ENCODE measurements at places on chromosomes 12 and 14.

DNA sequence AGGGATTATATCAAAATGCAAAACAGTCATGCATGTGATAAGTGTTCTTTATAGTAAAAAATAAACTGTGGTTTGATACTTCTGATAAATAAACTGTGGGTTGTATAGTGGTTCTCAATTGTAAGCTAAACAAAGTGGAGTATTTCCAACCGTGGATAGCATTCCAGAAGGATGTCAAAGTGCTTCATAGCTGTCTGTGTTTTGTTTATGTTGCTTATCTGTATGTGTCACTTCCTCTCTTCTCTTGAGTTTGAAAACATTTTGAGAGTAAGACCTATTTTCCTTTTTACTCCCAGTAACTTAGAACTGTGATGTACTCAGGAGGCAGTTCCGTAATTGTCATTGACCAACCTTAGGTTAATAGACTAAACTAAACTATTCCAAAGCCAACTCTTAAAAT lies 415.8 kb downstream of the TMTC2 start:
- DNase-seq = no peak

DNA sequence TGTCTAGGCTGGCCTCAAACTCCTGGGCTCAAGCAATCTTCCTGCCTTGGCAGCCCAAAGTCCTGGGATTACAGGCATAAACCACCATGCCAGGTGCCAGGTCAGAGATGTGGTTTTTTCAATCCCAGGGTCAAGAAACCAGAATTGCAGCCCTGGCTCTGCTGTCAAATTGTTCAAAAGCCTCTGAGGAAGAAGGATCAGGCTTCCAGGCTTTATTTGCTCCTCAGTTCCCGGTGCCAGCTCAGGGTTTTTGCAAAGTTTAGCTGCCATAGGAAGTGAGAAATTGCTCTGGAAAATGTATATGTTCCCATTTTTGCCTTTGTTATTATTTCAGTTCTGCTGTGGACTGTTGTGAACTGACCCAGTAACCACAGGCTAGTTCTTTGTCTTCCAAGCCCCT lies 28.7 kb downstream of the WNT5B start:
- DNase-seq = no peak

- no peak for DNase-seq
Observed at GRCh38 chr14:89750908-89751392, 203.6 kb downstream of the EFCAB11 start.

GRCh38 chr14:98960617-98961013 lies 311.4 kb downstream of the BCL11B start:
- DNase-seq = no peak

- DNase-seq = no peak
Observed at GRCh38 chr12:82663893-82664292, 22.8 kb upstream of the TMTC2 start.

DNA sequence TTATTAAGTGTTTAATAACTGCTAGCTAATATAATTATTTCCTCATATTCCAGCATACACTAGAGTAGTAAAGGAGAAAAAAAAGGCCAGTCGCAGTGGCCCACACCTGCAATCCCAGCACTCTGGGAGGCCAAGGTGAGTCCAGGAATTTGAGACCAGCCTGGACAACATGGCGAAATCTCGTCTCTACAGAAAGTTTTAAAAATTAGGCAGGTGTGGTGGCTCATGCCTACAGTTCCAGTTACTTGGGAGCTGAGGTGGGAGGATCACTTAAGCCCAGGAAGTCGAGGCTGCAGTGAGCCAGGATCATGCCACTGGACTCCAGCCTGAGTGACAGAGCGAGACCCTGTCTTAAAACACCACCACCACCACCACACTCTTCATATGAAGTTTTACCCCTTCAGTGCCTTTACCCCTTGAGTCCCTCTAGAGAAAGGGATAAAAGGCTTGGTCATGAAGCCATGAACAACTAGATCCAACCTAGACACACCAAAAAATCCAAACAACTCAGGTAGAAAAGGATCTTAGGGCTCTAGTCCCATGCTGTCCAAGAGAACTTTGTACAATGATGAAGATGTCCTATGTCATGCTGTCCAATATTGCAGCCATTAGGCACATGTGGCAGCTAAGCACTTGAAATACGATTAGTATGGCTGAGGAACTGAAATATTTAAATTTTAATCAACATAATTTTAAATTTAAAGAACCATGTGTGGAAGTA lies 29.6 kb downstream of the ATXN2 start:
- DNase-seq = no peak

- peak; percentile 76 for DNase-seq
Observed at GRCh38 chr14:59342516-59343484, 122.4 kb downstream of the GPR135 start.

GRCh38 chr14:105876158-105876557 lies 349.8 kb downstream of the TMEM121 start:
- no peak for DNase-seq

DNA sequence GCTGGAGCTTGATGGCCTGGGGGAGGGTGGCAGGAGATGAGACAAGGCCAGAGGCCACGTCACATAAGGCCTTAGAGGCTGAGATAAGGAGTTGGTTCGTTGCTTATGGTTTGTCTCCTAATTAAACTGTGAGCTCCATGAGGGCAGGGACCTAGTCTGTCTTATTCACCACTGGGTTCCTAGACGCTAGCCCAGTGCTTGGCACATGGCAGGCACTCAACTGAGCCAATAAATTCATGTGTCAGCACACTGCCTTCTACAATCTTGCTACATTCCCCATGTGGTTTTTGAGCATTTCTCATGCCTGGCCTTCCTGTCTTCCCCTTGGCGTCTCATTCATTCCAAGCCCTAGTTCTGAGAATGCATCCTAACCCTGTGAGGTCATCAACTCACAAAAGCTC lies 92.5 kb upstream of the MED13L start:
- no peak for DNase-seq

DNA sequence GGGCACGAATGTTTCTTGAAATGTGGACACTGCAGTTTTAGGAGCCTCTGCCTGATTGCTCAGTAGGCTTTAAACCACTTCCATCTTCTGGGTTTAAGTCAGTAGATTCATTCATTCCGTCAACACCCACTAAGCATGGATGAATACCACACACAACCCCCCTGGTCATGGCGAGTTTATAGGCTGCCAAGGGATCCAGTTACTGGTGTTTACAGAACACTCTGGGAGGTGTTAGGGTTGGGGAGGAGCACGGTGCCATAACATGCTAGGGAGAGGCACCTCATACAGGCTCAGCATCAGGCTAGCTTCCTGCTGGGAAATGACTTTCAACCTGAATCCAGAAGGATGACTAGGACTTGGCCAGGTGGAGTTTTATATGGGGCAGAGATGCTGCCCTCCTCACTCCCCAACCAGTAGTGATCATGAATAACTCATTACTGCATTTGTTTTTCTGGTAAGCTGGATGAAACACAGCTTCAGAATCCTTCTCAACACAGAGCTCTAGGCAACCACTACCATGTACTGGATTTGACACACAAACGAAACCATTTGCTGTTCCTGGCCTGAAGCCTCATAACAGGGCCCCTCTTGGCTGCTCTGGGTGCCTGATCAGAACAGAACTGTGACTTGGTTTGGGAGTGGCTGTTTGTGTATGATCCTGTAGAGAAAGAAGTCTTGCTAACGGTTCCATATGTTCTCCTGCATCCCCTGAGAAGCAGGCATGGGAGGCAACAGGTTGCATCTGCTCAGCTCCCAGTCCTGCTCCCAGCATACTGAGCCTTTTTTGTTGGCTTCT lies 47.9 kb downstream of the FBXW8 start:
- DNase-seq = no peak

DNA sequence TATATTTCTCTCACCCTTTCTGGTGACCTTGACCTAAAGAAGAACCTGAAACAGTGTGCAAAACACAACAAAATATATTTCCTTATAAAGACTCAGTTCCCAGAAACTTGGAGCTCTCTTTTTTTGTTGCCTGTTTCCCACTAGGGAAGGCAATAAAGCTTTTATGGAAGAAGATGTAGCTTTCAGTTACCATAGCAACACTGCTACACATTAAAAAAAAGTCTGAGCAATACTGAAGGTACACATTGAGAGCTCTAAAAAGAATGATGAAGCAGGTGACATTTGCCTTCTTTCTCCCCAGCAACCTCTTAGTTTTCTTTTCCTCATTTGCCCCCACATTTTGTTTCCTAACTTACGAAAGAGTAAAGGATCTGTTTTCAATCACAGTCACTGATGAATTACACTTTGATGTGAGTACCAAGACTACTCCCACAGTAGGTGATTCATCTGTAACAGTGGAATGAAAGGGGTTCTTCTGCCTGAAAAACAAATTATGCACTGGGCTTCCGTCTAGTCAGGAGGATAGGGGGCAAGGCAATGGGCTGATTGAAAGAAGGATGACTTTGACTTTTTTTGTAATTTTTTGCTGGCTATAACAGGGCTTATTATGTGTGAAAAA lies 1.1 kb upstream of the CATSPERB start:
- no peak for DNase-seq

DNA sequence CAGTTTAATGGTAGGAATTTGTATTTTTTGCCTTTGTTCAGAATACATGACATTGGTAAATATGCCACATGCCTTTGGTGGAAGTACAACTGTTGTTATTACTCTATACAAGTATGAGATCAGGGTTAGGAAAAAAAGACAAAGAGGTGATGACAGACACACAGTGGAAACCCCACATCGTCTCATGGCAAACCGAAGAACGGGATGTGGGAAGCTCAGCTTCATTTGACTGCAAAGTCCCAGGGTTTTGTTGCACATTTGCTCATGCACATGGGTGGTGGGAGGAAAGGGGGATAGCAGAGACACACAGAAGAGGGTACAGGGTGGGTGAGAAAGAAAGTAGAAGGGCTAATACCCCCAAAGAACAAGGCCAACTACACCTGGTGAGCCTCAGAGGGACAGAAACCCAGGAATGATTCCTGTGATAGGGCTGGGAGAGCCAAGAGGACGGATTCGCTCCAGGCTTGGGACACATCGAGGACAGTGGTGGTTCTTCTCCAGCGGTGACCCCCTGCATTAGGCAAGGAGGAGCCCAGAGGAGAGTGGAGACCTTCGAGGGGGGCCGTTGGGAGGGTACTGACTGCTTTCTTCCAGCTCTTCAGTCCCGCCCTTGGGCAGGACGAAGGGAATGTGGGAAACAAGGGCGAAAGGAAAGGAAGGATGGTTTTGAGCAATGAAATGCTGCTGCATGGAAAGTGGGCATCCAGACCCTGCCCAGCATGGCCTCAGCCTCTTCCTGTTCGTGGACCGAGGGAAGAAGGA lies 8.1 kb downstream of the VAMP1 start:
- DNase-seq = no peak

GRCh38 chr12:3366451-3367110 lies 124.4 kb upstream of the PRMT8 start:
- DNase-seq = no peak

- DNase-seq = peak; percentile 60
Observed at GRCh38 chr12:12171991-12172511, 94.8 kb downstream of the LRP6 start.

DNA sequence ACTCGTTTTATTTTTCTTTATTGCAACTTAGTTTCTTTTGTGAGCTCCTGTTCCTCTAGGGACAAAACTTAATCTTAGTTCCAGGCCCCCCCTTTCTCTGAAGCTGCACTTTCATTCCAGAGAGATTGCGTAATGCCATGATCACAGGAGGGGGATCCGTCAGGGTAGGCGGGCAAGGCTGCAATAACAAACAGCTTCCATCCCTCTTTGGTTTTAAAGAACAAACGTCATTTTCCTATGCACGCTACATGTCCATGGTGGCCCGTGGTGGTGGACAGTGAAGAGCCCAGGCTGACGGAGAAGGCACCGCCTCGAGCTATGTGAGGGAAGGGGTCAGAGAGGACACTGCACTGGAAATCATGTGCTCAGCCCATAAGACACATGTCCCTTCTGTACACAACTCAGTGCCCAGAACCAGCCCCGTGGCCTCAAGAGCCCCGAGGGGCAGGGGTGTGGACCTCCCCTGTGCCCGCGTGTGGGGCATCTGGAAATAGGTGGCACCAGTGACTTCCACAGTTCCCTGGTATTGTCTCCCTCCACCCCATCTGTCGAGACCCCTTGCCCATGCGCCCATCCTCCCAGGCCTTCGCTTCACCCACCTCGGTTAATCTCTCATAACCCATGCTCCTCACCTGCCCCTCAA lies 161.4 kb downstream of the ADGRD1 start:
- no peak for DNase-seq

DNA sequence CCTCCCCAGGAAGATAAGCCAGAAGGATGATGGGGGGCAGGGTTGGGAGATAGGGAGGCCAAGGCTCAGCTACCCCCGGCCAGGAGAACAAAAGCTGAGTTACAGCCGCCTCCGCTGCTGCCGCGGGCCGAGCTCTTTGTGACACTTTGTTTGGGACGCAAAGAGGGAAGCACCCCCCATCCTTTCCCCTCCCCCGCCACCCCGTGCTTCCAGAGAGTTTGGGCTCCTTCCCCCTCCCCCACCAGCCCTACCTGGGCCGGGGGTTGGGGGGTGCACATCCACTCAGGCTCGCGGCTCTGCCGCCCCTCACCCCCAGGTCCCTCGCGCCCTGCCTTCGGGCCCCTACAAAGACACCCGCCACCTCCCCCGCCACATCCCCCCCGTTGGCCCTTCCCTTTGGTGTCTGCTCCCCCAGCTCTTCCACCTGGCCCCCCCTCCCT lies 799 bp downstream of the ZNF219 start:
- no peak for DNase-seq

DNA sequence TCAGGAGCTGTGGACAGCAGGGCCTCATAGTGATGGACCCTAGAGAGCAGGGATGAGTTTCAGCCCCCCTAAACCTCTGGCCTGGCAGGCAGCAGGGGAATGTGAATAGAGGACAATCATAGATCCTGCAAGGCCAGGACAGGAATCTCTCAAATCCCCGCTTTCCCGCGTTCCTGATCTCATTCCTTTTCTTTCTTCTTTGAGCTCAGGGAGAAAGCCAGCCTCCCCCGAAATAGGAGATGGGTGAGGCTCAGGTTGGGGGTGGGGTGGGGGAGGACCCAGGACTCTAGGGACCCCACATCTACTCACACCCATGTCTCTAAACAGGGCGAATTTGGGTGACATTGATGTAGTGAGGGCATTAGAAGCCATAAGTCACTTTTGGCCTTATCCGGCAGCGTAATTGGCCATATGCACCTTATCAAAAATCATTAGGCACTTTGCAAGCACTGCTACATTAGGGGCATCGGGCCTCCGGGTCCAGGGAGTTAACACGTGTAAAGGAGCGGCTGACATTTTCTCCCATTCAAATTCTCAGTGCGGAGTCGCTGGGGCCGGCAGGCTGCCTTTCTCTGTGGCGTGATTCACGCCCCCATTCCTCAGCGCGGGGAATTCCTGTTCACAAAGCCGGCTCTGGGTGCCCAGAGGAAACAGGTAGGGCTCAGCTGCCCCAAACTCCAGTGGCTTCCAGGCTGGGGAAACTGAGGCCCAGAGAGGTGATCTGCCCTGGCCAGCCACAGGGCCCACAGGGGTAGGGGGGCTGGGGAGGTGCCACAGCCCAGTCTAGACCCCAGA lies 1.5 kb downstream of the LHX5 start:
- no peak for DNase-seq

DNA sequence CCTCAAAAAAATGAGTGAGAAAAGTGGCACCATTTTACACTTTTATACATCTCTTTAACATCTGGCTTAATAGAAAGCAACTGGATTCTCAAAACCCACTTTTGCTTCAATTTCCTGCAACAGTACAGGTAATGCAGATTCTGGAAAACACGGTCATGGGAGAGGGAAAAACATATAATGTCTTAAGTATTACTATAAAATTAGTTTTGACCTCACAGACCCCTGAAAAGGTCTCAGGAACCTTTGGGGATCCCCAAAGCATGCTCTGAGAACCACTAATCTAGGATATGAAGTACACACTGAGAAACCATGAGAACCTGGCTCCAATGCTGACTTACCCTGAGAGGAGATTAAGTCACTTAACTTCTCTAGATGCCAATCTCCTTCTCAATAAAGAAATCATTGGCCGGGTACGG lies 64.7 kb downstream of the PPP2R5E start:
- DNase-seq = no peak
